ENCODE measurements at places on chromosomes 7 and 10.

DNA sequence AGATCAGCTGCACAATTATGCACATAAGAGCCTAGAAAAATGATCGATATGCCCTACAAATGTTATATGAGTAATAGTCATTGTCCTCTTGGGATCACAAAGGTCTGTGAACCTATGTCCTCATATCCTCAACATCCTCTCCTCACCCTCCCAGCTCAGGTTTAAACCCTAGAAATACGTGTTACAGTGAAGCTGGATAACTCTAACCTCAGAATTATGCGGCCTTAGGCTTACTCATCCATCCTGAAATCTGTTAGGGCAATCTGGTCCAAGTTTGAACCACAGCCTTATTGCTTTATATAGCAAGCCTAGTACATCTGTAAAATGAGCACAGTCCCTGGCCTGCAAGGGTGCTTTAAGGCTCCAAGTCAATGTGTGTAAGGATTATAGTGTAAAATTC is 84.2 kb upstream of the FRMD4A start:
- DNase-seq = no peak

GRCh38 chr7:153657182-153657800 is 394.9 kb upstream of the DPP6 start:
- no peak for DNase-seq

- no peak for DNase-seq
These were observed 123.8 kb upstream of the CACNA2D1 start for GRCh38 chr7:82567356-82567755.

- DNase-seq = no peak
These were observed 91.8 kb downstream of the ARHGAP12 start for GRCh38 chr10:31836569-31837406.

- DNase-seq = peak; percentile 90
These were observed at the start of gene GLRX3 for GRCh38 chr10:130136226-130137089. TSS of gene GLRX3 (plus strand) at chr10:130136391. CDS start at chr10:130136421, 30 bp downstream.
